Left kidney (tissue), 8 donors: ENCODE measurements at places on chromosomes 7 and 10. TPM values are rescaled to one million over a fixed set of nuclear protein-coding genes. Genes with fewer than 3 reads are reported as not detected.

Gene PITRM1
- 86.1 TPM for polyA plus RNA-seq

Gene MALRD1
- polyA plus RNA-seq: 2.2 TPM

Gene CD36
- polyA plus RNA-seq: 32.9 TPM

Gene WDR91
- 58.1 TPM for polyA plus RNA-seq

Gene OPN1SW
- polyA plus RNA-seq: 2.2 TPM

Gene ATOH7
- 1.7 TPM for polyA plus RNA-seq

Gene CALHM1
- polyA plus RNA-seq: 0.05 TPM

Gene KCNMA1
- 3.6 TPM for polyA plus RNA-seq

Gene OR2A1
- 1.2 TPM for polyA plus RNA-seq

Gene TMEM273
- 2.0 TPM for polyA plus RNA-seq

Gene TFR2
- polyA plus RNA-seq: 0.93 TPM

Gene MINPP1
- polyA plus RNA-seq: 42.6 TPM

Gene TMEM130
- 2.8 TPM for polyA plus RNA-seq

Gene PIP
- not detected for polyA plus RNA-seq

Gene CALY
- 0.12 TPM for polyA plus RNA-seq

Gene ABCA13
- polyA plus RNA-seq: 0.95 TPM

Gene SPDYE8
- 1.1 TPM for polyA plus RNA-seq

Gene HOXA5
- polyA plus RNA-seq: 76.0 TPM

Gene MOGAT3
- polyA plus RNA-seq: 0.90 TPM

Gene HKDC1
- 15.3 TPM for polyA plus RNA-seq

Gene CYP51A1
- 77.7 TPM for polyA plus RNA-seq

Gene UPK3B
- 1.1 TPM for polyA plus RNA-seq

Gene HYAL4
- 0.86 TPM for polyA plus RNA-seq
